ENCODE measurements at places on chromosomes 11 and 22.

DNA sequence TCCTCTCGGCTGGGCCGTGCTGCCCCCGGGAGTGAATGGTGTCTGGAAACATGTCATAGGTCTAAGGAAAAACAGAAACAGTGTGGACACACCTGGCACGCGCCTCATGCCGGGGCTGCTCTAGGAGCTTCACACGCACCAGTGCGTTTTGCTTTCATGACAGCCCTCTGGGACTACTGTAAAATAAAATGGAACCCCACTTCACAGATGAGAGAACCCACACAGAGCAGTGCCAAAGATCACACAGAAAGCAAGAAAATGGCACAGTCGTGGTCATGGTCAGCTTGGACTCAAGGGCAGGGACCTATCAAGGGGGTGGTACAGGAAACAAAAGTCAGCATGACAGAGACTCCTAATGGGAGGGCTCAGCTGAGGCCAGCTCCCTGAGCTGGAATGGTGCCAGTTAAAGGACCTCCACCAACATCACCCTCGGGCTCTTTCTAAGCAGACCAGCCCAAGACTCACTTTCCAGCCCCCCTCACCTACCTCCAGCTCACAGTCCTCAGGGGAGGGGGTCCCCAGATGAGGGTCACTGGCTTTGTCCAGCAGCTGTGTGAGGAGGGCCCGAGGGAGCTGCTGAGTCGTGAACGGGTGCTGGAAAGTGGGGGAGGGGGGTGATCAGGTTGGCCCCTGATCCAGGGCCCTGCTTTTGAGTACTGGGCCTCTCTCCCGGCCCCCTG lies 3.3 kb downstream of the MAP4K2 start:
- DNase-seq = no peak

DNA sequence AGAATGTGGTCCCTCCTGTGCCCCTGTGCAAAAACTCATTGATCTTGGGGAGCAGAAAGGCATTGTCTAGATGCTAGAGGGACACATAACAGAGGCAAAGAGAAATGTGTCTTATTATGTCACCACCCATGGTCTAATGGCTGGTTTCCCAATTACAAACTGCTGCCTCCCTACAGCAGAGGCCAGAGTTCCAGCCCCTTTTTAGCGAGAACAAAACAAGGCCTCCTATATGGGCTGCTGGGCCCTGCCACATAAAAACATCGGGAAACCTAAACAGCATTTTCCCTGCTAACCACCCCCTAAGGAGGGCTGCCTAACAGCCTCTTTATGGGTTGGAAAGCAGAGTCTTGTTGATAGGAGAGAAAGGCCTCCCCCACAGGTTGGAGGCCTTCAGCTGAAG lies 75.2 kb upstream of the CRTAM start:
- no peak for DNase-seq

GRCh38 chr11:16081382-16082094 lies 274.8 kb downstream of the SOX6 start:
- DNase-seq = no peak

DNA sequence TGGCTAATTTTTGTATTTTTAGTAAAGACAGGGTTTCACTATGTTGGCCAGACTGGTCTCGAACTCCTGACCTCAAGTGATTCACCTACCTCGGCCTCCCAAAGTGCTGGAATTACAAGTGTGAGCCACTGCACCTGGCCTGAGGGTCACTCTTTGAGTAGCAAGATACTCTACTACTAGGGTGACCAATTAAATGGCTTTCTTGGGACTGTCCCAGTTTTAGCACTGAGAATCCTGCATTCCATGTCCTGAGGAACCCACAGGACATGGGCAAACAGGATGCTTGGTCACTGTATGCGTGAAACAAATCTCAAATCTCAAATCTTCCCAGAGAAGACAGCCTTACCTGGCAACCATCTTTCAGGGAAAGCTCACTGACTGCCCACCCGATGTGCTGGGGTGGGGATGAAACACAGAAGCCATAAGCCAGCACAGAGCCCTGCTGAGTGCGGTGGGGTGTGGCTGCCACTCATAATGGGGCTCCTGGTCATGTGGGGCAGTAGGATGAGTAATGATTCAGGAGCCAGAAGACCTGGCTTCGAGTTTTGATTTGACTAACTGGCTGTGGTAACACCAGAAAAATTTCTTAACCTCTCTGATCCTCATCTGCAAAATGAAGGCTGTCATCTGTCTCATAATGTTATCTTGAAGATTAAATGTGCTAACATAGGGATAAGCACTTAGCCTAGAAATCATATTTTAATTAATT lies 11.5 kb downstream of the CLMP start:
- no peak for DNase-seq

- DNase-seq = no peak
These were observed 4.3 kb downstream of the BCO2 start for GRCh38 chr11:112179601-112180000.

DNA sequence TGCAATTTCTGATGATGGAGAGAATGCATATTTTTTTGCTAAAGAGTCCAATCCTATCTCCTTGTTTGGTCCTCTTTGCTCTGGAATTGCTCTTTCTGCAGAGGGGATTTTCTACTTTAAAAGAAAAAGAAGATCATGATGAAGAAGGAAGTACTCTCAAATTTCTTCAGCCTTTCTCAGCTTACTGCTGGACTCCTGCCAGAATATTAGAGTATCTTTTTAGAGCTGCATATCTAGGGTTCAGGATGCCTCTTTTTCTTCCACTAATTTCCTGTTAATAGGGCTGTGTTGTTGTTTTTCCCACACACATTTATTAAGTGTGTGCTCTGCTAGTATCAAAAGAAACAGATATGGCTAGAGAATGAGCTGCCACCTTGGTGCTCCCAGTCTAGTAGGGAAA lies 18.2 kb downstream of the UBASH3B start:
- no peak for DNase-seq

DNA sequence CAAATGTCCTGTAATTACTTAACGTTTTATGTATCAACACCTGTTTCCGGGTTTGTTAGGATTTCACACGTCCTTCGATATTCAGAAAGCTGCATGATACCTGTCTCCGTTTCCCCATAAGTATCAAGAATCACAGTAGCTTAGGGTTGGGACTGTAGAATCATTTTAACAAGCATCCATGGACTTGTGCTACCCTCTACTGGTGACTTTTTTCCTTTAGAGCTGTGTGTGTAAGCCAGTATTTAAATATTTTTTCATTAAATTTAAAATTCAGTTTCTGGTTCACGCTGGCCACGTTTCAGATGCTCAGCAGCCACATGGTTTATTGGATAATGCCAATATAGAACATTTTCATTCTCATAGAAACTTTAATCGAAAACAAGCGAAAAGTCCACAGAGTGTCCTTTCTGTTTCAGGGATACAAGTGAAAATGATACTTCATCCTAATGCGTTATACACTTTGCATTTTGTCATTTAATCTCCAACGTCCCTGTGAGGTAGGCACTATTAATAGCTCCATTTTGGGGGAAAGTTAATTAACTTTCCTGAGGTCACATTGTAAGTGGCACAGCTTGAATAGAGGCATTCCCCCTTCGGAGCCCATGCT lies 61.5 kb upstream of the SLC25A18 start:
- peak; percentile 16 for DNase-seq

- no peak for DNase-seq
These were observed 18.6 kb upstream of the CD5 start for GRCh38 chr11:61083601-61084147.

GRCh38 chr11:123363556-123363955 lies 66.5 kb upstream of the GRAMD1B start:
- no peak for DNase-seq

- DNase-seq = no peak
These were observed 39.6 kb downstream of the TBC1D22A start for GRCh38 chr22:46801826-46802607.

DNA sequence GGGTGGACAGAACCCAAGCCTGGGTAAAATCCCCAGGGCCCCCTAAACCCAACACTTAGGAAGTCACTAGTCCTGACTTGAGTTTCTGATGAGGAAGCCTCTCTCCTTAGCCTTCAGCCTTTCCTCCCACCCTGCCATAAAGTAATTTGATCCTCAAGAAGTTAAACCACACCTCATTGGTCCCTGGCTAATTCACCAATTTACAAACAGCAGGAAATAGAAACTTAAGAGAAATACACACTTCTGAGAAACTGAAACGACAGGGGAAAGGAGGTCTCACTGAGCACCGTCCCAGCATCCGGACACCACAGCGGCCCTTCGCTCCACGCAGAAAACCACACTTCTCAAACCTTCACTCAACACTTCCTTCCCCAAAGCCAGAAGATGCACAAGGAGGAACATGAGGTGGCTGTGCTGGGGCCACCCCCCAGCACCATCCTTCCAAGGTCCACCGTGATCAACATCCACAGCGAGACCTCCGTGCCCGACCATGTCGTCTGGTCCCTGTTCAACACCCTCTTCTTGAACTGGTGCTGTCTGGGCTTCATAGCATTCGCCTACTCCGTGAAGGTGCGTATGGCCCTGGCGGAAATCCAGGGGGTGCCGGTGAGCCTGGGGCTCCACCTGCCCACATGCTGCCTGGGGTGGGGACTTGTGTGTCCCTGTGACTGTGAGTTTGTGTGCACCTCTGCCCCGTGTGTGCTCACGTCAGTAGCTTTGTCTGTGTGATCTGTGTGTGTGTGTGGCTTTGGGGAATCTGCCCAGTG lies at the start of gene IFITM1:
Gene IFITM1, plus strand, starts transcription at position 254 of the 767 bp plus-strand sequence. Its CDS starts 131 bp downstream, at position 385.
- DNase-seq = no peak
